Activated T-helper 1 cell treated with Interleukin-2 at 50 U/mL for 16 hours (primary cell): ENCODE measurements at places on chromosomes 2 and 18.

GRCh38 chr2:171158790-171159371 is 1.8 kb downstream of the TLK1 start:
- DNase-seq: no peak

DNA sequence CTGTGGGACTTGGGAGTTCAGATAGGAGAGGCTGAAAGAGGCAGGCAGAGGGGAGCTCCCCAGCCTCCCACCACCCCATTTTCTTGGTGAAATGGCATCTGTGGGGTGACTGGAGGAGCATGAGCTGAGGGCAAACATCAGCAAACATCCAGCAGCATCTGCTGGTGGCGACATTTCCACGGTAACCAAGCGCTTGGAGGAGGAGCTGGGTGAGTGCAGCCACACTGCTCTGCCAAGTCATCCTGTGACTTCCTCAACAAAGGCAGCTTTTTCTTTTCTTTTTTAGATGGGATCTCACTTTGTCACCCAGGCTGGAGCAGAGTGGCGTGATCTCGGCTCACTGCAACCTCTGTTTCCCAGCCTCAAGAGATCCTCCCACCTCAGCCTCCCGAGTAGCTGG is 5.6 kb downstream of the TXNL4A start:
- DNase-seq: no peak

DNA sequence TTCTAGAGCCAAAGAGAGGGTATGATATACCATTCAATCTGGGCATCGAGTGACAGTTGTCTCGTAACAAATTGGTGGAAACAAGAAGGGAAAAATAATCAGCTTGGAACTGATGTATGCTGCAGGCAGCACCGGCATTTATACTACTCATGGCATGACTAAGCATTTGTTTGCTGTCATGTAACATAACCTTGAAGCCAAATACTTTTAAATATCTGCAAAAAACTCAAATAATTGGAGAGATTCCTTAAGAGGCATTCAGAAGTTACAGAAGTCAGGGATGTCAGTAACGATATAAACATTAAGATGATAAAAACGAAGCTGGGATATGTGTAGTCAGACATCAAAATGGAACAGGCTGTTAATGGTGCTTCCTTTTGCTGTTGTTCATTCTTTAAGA is 157.3 kb upstream of the MMADHC start:
- no peak for DNase-seq

- DNase-seq: no peak
These were observed 90.2 kb downstream of the CCBE1 start for GRCh38 chr18:59607078-59607379.

DNA sequence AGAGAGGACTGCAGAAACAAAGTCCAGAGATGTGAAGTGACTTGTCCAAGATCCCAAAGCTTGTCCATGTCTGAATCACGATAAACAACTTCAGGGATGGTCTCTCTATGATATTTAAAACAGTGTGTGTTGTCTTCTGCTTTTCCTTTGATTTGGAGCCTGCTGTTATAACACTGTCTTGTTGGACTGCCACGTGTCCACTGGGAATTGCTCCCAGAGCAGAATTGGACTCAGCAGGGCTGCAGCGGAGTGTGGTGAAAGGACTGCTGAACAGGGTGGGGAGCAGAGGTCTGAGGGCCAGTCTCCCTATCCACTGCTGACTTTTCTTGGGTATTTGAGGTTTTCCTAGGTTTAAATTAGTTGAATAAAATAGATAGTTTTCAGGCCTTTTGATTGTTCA is 68.3 kb downstream of the IL1R2 start:
- no peak for DNase-seq

GRCh38 chr18:13375302-13376255 is 157.0 kb downstream of the LDLRAD4 start:
- DNase-seq: peak; percentile 62

GRCh38 chr2:175371378-175371777 is 189.9 kb upstream of the ATP5MC3 start:
- no peak for DNase-seq

GRCh38 chr2:152655880-152656279 is 61.4 kb downstream of the PRPF40A start:
- no peak for DNase-seq

GRCh38 chr2:128396946-128397345 is 78.3 kb upstream of the HS6ST1 start:
- no peak for DNase-seq

DNA sequence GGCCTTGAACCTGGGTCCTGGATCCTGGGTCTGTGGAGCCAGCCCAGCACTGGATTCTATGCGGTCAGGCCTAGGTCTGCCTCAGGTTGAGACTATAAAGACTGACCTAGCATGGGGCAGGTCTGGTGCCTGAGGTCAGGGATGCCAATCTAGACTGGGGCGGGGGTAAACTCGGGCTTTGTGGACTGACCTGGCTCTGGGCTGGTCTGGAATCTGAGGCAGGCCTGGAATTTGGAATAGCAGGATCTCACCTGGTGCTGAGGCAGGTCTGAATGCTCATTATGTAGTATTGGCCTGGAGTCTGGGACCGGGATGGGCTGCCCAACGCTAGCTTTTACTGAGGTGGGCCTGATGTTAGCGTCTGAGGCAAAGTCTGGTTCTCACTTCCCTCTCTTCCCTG is 256.0 kb downstream of the KIAA1328 start:
- no peak for DNase-seq

- DNase-seq: no peak
These were observed 135.8 kb downstream of the DHRS9 start for GRCh38 chr2:169205176-169205575.

- DNase-seq: no peak
These were observed 37.0 kb upstream of the CRIM1 start for GRCh38 chr2:36318547-36318946.

- DNase-seq: no peak
These were observed 49.6 kb downstream of the SERTAD2 start for GRCh38 chr2:64604155-64604554.

GRCh38 chr2:40118622-40119021 is 333.3 kb downstream of the SLC8A1 start:
- DNase-seq: no peak

- DNase-seq: no peak
These were observed 1081.4 kb upstream of the NRXN1 start for GRCh38 chr2:52113338-52113737.

DNA sequence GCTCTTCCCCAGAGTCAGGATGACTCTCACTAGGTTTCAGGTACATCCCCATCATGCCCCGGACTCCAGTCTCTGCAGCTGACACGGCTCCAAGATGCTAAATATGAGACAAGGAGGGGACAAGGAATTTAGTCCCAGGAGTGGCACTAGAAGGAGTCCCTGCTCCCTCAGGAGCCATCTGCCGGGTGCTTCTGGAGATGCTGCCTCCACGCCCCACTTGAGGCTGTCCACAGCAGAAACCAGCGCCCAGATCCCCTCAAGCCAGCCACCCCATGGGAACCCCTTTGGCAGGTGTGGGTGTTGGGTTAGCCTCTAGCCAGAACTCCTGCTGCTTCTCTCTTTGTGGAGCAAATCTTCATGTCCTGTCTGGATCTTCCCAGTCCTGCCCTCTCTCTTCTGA is 40.3 kb downstream of the BCL11A start:
- no peak for DNase-seq
